NCI-H1417 (cell line): ENCODE measurements at places on chromosomes 16 and 17.

DNA sequence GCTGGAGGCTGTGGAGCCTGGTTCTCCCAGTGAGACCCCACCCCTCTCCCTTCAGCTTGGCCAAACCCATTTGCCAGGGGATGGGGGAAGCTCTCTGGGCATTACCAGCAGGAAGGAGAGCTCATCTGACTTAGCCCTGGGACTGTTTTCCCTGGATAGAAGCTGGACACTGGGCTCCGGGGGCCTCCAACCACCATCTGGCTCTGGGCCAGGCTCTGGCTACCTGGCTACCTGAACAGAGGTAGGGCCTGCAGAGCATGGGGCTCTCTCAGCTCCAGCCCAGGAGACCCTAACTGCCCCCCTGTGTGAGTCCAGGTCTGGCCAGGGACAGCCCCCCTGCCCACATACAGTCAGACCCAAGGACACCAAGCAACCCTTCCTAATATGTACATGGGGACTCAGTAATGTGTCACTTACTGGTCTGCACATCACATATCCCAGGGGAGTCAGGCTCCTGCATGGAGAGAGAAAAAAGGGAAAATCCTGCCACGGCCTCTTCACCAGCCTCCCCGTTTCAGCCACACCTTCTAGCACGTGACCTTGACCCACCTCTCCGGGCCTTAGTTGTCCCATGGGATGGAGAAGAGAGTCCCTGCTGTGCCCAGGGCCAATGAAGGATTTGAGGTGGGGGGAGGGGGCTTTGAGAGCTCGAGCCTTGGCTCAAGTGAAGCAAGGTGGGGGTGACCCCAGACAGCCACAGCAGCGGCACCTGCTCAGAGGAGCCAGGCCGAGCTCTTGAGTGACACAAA is 13.8 kb downstream of the CNGB1 start:
- DNase-seq: no peak

GRCh38 chr16:56852968-56853367 is 12.0 kb upstream of the SLC12A3 start:
- DNase-seq: no peak

GRCh38 chr16:57031156-57031555 is 41.8 kb downstream of the NLRC5 start:
- no peak for DNase-seq

DNA sequence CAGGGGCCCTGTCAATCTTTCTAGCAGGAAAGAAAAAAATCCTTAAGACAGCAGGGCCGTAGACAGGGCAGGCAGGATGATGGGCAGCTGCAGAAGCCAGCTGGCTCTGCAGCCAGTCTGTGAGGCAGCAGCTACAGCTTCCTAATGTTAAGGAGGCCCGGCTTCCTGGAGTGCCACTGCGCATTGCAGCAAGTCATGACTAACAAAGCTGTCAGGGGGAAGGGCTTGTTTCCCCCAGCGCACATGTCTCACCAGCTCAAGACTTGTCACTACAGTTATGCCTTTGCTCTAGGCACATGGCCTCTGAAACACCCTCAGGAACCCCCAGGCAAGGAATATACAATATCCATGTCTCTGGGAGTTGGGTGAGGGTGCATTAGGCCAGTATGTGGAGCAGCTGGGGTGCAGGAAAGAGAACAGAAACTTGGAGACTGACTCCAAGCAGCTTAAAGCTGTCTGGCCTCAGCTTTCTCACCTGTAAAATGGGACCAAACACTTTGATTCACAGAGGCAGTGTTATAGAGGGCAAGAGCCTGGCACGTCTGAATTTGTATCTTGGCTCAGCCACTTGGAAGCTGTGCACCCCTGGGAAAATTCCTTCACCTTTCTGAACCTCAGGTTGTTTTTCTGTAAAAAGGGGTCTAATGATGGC is 220.0 kb downstream of the HAPSTR1 start:
- no peak for DNase-seq

DNA sequence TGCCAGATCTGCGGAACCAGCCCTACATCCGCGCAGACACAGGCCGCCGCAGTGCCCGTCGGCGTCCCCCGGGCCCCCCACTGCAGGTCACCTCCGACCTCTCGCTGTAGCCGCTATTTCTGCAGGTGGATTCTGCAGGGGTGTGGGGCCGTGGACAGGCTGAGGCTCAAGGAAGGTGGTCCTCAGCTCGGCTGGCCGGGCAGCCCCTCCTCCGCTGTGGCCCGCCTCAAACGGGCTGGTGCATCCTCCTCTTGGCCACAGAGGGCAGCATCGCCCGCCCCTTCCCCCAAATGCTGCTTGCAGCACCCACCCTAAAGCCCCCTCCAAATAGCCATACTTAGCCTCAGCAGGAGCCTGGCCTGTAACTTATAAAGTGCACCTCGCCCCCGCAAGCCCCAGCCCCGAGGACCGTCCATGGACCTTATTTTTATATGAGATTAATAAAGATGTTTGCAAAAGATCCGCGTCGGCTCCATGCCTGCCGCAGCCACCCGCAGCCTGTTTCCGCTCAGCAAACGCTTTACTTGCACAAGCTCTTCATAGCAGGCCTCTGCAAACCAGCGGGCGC is 14.9 kb downstream of the SPATA32 start:
- no peak for DNase-seq

GRCh38 chr17:15247891-15248529 is 17.1 kb downstream of the PMP22 start:
- DNase-seq: no peak

GRCh38 chr17:39191750-39192510 is 5.5 kb downstream of the CACNB1 start:
- no peak for DNase-seq

GRCh38 chr17:81025741-81026129 is 9.2 kb upstream of the BAIAP2 start:
- no peak for DNase-seq

DNA sequence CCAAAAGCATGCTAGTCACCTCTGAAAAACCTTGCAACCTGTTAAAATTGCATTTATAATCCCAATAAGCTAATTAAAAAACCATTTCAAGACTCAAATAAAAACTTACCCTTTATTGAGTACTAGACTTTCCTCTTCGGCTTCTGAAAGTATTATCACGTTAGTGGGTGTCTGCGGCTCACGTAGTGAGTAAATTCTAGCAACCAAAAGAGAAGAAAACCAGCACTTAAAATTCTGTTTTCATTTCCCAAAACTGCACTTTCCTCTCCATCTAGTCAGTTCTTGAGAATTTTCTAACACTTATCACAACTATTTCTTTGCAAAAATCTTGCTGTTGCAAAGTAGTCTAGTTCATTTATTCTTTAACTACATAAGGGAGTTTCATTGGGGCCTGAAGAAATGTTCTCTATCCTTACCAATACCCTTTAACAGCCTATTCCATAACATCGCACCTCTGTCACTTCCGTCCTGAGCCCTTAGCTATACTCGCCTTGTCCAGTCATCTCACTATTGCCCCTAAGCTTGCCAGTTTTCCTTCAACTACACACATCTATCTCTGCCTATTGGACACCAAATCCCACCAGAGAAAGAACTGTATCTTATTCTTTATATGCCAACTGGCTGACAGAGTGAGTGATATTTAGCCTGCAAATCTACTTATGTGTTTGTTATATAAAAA is 8.7 kb downstream of the NUP88 start:
- no peak for DNase-seq

GRCh38 chr17:72266112-72266775 is 145.4 kb downstream of the SOX9 start:
- DNase-seq: peak; percentile 27

DNA sequence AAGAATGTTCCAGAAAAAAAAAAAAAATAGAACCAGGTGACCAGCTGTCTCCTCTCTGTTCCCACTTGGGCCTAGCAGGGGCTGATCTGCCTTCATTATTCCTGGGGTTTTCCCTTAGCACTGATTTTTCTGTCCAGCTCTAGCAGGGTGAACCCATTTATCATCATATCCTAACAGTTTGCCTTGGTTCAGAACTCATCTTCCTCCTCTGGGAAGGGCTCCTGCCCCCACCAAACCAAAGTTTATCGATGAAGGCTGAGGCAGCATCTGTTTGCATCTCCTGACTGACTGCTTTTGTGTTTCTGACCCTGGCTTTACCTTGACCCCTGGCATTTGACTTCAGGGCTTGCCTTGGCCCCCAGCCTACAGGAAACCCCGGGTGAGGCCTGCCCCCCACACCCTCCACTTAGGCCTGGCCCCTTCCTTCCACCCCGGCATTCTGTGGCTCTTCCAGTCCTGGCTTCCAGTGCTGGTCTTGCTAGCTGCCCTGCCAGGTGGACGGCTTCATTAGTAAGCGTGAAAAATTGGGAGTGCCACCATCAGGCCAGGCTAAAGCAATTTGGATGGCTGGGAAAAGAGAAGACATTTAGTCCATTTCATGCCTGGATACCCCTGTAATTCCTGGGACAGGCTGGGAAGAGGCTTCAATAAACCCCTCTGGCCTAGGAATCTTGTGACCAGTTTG is 164.9 kb downstream of the CCDC182 start:
- DNase-seq: no peak

DNA sequence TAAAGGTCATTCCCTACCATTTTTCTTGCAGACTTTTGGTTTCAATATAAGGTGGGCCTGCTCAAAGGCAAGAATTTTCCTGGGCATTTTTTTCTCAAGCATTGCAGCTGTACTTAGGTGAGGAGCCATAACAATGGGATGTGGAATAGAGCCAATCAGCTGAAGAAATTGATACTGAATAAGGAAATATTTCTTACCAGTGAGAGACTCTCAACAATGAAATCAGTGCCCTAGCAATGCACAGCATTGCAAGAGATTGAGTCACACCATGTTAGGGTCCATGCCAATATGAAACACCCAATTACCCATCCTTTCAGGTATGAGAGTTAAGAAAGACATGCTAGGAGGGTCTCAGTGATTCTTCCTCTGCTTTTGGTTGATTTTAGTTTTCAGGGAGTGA is 237.6 kb downstream of the SOX9 start:
- DNase-seq: no peak

GRCh38 chr16:86874141-86874540 is 295.8 kb downstream of the FOXL1 start:
- no peak for DNase-seq

DNA sequence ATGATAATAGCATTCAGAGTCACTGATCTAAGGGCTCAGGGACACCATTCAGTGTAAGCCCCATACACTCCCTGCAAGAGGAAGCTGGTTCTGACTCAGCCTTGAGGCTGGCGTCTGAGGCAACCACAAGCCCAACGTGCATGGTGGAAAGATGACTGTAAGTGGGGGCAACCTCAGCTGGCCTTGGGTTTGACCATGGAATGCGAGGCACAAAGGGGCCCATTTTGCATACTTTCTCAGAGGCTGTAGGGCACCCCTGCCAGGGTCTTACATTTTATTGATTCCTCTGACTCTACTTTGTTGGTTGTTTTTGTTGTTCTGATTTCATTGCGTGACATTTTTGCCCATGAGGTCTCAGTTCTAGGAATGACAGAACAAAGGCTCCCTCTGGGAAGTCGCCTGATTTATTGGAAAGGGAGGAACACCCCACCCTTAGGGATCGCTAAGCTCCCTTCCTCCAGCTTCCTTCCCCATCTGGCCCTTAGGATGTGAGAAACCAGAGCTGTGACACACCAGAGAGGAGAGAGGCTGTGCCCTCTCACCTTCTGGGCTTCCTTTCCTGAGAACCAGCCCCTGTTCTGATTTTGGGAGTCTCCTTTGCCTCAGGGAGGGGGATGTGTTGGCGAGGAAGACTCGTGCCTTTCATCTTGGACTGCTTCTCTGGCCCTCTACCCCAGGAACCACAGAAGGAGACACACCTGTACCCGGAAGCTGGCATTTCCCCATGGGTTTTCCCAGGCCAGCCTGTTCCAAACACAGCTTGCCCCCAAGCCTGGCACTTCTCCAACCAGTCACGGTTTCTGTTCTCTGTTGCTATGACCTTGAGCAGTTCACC is 5.6 kb upstream of the CIITA start:
- DNase-seq: no peak

DNA sequence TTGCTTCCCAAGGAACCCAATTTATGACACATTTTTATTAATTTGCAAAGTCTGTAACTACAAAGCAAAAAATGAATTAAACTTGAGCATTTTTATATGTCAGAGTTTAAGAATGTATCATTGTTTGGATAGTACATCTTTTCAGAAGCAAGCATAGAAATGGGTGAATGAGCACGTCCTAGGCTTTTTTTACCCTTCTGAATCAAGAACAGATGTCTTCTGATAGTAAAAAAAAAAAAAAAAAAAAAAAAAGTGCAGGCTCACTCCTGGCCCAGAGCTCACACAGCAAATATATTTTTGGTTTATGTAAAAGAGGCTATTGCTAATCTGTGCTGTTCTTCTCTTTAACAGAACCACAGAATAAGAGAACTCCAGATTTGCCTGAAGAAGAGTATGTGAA is 6.3 kb downstream of the TERF2IP start:
- DNase-seq: no peak

GRCh38 chr16:60304720-60305119 is 1570.6 kb upstream of the GOT2 start:
- DNase-seq: no peak

- DNase-seq: no peak
These were observed 106.7 kb downstream of the CMIP start for GRCh38 chr16:81551151-81551808.

DNA sequence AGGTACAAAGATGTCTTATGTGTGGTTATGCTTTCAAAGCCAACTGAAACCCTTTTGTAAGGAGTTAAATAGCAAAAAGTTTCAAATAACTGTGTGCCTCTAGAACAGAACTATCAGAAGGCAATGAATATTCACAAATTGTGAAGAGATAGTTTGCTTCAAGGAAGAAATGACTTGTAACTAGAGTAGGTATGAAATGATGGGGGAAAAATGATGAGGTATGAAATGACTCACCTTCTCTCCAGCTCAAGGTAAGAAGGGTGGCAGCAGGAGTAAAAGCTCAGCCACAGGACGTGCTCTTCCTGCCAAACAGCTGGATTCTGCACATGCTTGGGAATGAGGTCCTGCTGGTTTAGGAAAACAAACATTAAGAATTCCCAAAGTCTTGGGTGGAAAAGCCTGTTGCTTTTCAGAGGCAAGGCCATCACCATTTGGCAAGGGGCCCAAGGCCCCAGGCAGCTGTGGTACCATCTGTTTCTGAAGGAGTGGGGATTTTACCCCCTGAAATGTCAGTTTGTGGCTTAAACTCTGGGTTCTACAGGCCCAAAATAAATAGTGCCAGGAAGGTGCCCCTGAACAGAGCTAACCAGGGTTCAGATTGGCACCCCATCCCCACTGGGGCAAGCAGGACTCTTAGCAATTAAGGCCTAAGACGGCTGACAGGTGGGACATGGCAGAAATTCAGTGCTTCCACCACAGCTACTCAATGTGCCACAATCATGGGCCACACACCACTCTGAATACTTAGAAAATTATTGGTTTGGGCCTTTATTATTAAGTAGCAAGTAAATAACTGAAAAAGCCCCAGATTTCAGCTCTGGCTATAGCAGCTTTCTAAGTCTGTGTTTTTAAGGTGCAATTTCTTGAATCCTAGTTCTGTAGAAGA is 13.3 kb downstream of the HERPUD1 start:
- no peak for DNase-seq
